ENCODE measurements at places on chromosomes 6 and 20. TPM values are rescaled to one million over a fixed set of nuclear protein-coding genes. Genes with fewer than 3 reads are reported as not detected.

DNA sequence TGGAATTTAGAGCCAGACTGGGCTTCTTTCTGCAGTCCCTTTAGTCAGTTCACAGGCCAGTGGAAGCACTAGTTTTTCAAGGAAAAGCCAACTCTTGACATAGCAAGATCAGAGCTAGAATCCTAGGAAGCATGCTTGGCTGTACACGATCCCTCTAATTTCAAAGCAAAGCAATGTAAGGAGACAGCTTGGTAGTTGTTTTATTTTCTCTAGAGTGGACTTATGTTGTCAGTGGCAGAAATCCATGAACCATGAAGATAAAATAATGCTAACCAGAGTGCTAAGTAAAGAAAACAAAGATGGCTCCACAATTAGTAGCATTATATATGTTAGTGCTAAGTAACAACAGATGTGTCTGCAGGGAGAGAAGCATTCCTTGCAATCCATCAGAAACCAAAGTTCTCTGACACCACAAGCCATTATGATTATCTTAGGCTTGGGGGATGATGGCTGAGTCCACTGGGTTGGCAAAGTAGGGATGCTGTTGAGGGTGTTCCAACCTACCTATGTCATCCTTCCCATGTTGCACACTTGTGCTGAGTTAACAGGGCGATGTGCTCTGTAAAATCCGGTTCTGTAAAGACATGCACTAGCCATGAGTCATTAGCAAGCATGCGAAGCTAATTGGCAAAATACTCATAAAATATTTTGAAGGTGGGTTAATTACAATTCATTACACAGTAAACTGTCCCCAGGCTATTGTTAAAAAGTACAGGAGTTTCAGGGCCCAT lies 115.2 kb downstream of the BMP2 start:
- no peak for DNase-seq

DNA sequence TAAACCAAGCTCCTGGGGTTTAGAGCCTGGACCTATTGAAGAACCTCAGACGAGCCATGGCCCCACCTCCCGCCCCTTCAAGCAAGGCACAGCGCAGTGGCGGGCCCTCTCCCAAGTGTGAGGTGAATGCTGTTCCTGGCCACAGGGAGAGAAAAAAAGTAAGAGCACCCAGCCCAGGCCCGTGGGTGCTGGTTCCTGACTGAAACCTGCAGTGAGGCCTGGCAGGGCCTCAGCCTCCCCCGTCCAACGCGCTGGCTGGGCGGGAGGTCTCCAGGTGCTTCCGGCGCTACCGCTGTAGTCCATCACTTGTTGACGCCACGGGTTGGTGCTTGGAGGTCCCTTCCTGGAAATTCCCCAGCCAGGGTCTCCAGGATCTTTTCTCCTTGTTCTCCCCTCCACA lies 5.5 kb upstream of the FAM83C start:
- DNase-seq, result no peak

GRCh38 chr6:148144917-148145521 lies 197.6 kb upstream of the SASH1 start:
- peak; percentile 71 for DNase-seq

- no peak for DNase-seq
These were observed 712.0 kb upstream of the NRSN1 start for GRCh38 chr6:23414051-23414445.

PAX1 gene
- not detected for polyA plus RNA-seq

Data from A549 (cell line).